ENCODE measurements at places on chromosomes 6 and 20.

DNA sequence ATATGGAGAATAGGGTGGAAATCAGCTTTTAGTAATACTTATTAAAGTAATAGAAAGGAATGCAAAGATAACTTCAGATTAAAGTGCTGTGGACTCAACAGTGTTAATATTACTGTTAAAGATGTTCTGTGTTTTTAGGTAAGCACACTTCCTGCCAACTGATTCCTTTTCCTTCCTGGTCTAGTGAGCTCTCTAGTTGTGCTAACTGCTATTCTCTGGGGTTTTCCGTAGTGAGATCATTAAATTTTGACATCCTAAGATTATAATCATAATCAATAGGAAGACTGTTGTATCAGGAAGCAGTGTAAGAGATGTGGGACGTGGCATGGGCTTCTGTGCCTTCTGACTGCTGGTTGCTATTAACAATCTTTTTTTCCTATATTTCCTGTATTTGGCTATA is 1.2 kb upstream of the TMEM217 start:
- no peak for DNase-seq

GRCh38 chr6:144317736-144318135 is 32.6 kb downstream of the UTRN start:
- no peak for DNase-seq

DNA sequence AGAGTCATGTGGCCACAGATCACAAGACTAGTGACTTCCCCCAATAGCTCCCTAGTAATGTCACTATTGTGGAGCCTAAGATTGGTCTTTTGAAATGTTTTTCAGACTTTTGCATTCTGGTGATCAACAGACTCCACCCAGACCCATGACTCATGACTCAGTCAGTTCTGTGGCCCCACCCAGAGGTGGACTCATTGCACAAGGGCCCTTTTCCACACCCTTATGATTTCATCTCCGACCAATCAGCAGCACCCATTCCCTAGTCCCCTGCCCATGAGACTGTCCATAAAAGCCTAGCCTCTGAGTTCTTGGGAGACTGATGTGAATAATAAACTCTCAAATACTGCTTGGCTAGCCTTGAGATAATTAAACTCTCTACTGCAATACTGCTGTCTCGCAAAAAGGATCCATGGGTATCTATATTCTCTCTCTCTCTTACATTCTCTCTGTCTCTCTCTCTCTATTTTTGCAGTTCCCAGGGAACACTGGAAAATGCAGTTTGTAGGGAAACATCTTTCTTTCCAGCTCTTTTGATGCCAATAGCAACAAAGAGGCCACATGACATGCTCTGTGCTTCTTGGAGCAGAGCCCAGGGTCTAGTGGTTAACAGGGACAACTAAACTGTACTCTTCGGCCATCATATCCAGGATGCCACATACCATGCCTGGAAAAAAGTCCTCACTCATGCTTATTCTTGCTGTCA is 71.3 kb upstream of the IYD start:
- peak; percentile 9 for DNase-seq

GRCh38 chr20:6683021-6683977 is 84.2 kb upstream of the BMP2 start:
- DNase-seq, result no peak

GRCh38 chr6:24493945-24494820 is 586 bp upstream of the ALDH5A1 start:
- DNase-seq, result no peak

DNA sequence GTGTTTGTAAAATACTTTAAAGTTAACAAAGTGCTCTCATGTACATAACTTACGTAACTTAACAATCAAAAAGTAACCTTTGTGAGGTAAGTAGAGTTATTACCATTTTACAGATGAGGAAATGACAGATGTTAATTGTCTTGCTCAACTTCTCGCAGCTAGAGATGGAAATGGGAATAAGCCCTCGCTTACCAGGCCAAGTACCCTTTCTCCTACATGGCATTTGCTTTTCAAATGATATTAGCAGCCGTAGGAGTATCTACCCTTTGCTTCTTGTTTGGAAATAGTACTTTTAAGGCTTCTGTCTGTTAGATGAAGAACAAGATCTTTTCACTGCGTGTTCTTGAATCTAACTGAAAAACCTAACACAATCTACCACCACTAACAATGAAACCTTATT is 15.5 kb downstream of the STX11 start:
- no peak for DNase-seq

- DNase-seq, result no peak
These were observed 64.9 kb downstream of the RBM38 start for GRCh38 chr20:57456116-57456515.

DNA sequence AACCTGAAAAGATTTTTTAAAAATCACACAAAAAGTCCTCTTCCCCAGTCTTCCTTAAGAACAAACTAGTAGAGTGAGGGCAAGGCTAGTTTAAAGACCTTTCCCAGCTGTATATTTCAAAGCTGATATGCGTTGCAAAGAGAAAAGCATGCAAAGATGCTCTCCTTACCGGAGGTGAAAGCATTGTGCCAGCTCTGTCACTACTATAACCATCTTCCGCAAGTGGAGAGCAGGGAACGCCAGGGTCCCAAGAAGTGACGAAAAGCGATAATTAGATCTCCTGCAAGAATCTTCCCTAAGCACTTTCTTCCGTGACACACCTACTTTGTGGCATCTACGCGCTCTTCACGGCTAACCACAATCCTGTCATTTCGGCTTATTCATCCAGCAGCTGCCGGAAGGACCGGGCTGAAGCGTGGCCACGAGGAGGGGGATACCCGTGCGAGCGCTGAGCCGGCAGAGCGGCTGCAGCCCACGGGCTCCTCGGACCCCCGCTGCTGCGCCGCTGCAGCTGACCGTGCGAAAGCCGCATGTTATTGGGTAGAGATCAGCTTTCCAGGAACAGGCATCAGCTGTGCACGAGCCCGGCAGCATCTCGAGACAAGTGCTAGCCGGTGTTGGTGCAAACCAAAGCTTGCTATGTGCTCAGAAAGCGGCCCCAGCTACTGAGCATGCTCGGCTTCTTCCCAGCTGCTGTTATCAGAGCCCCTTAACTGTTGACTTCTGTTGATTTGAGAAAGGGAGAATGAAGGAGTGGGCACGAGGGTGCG is 57.2 kb upstream of the ARHGAP18 start:
- DNase-seq, result peak; percentile 54

DNA sequence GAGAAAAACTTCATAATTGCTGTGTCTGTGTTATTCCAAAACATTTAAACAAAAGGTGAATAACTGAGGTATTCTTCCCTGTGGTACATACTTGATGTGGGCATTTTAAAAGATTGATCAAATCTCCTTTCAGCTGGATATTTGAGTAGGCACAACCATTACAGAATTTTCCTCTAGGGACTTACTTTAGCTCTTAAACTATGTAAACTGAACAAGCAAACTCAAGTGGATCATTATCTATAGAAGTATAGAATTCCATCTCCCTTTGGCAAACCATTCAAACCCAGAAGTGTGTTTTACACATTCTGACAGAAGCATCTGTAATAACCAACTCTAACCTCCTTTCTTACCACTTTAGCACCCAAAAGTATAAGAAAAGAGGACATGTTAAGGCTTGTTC is 241.4 kb downstream of the ESR1 start:
- DNase-seq, result no peak

DNA sequence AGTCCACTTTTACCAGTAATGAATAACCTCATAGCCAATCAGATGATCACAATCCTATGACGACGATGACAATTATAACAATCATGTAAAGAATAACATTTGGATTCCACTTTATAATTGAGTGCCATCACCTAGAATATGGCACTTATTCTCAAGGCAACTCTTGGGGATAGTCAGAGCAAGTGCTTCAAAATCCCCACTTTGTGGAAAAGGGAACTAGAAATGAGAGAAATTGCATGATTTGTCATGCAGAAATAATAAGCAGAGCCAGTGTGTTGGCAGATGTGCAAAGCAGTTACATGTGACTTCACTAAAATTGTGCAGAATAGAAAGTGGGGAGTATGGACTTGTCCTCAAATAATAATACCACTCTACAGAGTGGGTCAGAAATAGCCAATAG is 41.3 kb downstream of the FRK start:
- no peak for DNase-seq

GRCh38 chr6:132498638-132499037 is 14.3 kb downstream of the STX7 start:
- no peak for DNase-seq

DNA sequence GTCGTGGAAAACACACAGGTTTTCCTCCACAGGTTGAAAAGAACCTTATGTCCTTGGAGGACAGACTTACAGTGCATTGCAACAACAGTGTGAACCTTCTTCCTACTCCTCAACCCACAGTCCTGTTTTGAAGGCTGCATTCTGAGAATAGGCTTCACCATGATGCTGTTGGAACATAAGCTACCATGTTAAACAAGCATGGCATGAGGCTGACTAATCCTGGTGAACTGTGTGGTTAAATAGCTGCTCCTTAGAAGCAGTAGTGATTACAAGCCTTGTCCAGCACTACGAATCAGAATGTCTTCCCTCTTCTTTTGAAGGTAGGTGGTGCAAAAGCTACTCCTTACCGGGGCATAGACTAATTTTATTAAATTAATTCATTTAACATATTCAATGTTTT is 368.5 kb upstream of the EPHA7 start:
- DNase-seq, result no peak

DNA sequence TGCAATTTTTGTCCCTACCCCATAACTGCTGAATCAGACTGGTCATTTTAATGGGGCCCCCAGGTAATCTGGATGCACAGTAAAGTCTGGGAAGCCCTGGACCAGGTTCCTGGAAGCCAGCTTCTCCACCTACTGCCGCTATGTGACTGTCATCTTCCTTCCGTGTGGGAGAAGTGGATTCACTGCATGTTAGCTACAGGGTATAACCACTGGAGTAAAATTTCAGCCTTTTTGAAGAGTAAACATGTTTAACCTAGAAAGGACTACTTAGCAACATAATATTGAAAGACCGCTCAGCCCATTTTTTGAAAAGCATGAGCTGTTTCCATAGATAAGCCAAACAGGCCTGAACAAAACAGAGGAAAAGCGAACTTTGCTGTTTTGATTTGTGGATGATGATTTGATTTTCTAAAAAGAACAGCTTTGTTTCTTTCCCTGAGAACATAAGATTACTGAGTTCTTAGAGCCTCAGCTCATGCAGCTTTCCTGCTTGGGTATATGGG is 208.1 kb downstream of the PLCB4 start:
- DNase-seq, result no peak

DNA sequence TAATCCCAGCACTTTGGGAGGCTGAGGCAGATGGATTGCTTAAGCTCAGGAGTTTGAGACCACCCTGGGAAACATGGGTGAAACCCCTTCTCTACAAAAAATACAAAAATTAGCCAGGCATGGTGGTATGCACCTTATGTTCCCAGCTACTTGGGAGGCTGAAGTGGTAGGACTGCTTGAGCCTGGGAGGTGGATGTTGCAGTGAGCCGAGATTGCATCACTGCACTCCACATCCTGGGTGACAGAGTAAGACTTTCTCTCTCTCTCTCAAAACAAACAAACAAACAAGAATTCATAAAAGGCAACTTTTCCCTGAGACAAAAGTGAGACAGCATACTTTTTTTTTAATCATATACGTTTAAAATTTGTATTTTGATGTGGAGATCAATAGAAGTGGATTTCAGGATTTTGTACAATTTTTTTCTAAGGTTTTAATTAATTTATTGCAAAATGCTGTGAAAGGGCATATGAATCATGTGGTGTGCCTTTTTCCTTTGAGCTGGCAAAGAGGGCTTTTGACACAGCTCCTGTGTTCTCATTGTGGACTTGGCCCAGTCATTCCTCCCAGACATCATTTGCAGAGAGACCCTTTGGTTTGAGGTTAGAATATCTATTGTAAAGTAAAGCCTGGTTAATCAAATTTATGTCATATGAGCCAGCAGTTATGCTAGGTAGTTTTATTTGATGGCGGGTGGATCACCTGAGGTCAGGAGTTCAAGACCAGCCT is 77.1 kb downstream of the TULP4 start:
- no peak for DNase-seq

Data from SW480 (cell line).